ENCODE measurements at places on chromosomes 13 and 19.

DNA sequence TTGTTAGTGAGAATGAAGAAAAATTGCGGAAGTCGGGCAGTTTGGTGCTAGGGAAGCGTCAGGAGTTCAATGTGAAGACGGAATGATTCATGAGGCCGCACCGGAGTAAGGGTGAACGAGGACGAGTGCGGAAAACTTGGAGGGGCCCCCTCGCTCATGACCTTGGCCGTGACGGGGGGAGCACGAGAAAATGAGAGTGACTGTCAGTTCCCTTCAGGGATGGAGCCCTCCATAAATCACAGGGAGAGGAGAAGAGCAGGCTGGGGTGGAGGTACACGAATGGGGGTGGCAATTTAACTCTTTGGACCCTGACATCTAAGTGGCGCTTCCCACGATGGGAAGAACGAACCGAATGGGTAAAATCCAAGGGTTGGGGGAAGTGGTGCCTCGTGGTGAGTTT is 486.4 kb downstream of the TSHZ3 start:
- DNase-seq = no peak

DNA sequence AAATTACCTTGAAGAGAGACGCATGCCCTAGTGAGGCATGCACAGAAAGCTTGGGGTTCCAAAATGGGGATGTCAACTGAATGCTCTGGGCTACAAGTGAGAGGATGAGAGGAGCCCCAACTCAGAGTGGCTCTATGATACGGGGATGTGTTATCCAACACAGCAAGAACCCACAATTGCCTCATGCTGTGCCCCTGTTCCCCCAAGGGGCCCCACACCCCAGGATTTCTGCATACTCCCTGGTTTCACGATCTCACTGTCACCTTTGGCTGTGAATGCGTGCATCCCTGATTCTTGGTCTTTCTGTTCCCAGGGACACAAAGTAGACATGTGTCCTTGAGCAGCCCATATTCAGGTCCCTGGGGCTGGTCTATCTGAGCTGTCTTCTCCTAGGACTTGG is 29.3 kb downstream of the WDR88 start:
- no peak for DNase-seq

DNA sequence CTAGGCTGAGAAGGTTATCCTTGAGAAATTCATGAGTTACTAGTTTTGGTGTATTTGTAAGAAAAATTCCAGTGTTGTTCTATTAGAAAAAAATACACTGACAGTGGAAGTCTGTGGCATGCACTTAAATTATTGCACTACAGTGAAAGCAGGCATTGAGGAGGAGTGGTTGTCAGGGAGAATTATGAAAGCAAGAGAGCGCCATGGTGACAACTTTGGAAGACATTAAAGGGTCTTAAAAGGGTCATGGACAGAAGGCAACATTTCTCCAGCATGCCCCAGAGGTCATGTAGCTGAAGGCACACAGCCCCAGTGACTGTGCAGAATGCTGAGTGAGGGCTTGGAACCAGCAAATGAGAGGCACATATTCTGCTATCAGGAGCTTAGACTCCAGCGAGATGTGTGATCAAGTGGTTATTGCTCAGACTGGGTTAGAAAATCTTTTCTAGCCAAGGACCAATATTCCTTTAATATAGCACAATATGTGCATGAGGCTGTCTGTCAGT is 292.7 kb downstream of the OLFM4 start:
- DNase-seq = no peak

DNA sequence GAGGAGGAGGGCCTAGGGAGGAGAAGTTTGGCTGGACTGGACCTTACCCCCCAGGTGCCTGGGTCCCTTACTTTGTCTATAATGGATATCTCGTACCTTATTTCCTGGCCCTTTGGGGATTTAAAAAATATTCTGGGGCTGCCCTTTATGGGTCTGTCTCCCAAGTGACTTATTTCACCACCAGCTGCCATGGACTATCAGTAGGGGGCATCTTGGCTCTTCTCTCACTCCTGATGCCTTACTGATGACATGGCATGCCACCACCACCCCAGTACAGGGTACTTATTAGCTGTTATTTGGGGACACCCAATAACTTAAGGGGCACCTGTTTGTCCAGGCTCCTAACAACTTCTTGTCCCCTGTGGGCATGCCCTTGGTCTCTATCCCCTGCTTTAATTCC is 38.0 kb downstream of the NFIX start:
- no peak for DNase-seq

- DNase-seq = no peak
These were observed 980.4 kb downstream of the SLITRK5 start for GRCh38 chr13:88651531-88651930.

GRCh38 chr19:45819769-45820168 is 4.7 kb upstream of the RSPH6A start:
- DNase-seq = no peak

DNA sequence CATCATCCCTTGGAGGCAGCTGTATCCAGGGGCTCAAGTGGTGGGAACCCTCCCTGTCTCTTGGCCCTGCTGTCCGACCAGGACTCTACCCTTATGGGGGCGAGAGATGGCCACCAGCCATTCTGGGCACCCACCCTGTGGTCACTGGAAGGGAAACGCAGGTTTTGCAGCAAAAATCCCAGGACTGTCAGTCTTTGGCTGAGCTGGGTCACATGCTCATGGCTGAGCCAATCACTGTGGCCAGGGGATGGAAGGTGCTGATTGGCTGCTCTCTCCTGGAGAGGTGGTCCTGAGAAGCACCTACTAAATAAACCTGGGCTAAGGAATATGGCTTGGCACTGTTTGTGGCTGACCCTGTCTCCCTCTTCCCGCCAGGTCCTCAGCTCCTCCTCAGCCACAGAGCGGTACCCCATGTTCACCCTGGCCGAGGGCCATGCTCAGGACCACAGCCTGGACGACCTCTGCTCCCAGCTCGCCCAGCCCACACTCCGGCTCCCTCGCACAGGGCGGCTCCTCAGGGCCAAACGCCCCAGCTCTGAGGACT is 8.9 kb downstream of the ATG4D start:
- DNase-seq = no peak

GRCh38 chr13:50589651-50590054 is 253.8 kb downstream of the DLEU7 start:
- no peak for DNase-seq

DNA sequence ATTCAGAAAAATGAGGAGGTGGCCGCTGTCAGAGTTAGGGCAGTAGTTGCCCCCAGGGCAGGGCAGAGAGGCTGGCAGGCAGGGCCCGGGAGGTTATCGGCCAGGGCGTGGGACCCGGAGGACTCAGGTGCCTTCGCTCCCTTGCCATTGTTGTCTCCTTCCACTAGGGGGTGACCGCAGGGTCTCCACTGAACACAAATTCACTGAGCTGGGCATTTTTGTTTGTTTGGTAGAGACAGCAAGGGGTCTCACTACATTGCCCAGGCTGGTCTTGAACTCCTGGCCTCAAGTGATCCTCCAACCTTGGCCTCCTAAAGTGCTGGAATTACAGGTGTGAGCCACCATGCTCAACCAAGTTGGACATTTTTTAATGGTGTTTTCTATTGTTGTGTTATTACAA is 25.1 kb downstream of the CARS2 start:
- DNase-seq = no peak

- DNase-seq = no peak
These were observed 12.9 kb upstream of the RNF113B start for GRCh38 chr13:98189841-98190505.

- no peak for DNase-seq
These were observed 46.1 kb upstream of the SPACA7 start for GRCh38 chr13:112330066-112330465.

- peak; percentile 52 for DNase-seq
These were observed 825 bp downstream of the GMIP start for GRCh38 chr19:19642506-19643157.

GRCh38 chr13:43979492-43979891 is 99.8 kb downstream of the LACC1 start:
- no peak for DNase-seq

DNA sequence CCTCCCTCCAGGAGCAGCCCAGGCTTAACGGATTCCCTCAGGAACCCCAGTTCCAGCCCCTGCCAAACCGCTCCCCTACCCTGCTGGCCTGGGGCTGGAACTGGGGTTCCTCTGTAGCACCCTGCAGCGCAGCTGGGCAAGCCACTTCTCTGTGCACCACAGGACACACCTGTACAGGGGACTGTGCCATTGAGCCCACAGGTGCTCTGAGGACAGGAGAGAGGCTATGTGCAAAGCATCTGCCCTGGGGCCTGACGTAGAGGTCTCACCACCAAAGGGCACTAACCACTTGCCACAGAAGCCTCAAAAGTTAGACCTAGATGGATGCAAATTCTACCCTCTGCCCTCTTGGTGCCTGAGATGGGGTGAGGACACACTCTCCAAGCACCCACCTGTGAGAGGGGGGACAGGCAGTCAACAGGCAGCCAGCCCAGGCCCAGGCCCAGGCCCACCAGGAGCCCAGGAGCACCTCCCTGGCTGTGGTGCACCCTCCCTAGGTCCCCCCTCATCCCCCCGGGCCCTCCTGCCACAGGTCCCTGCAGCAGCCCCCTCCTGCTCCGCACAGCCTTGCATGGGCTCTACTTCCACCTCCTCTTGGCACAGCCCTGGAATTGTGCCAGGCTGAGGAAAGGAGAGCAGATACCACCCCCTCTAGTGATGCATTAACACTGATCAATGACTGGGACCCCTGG is 27.6 kb upstream of the SLC35E1 start:
- no peak for DNase-seq

- no peak for DNase-seq
These were observed 31.6 kb downstream of the MTRF1 start for GRCh38 chr13:41231786-41232185.

GRCh38 chr13:34076943-34077703 is 259.2 kb downstream of the RFC3 start:
- DNase-seq = no peak

DNA sequence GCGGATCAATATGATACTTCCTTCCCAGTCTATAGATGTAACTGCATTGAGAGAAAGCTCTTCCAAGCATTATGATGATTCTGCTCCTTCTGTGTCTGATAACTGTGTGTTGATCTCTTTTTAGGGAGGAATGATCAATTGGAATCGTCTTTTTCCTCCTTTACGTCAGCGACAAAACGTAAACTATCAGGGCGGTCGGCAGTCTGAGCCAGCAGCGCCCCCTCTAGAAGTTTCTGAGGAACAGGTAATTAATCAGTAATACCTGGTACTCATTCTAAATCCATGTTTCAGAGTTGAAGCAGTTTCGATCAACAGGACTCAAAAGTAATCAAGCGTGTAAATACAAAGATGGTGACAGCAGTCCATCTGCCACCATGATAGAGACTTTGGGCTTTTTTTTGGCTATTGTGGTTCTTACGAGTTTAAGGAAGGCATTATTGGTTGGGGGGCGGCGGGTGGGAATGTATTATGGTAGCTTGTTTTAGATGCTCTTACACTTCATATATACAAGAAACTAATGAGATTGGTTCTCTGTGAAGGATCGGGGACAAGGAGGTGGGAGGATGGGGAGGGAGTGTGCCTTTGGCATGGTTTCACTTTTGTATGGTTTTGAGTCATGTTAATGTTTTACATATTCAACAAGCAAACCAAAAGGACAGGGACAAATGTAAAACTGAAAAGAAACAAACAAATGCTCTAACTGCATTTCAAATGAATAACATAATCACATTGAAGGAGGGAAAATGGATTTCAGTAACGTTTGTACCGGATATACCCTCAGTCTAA is 60.7 kb upstream of the GPR183 start:
- DNase-seq = peak; percentile 29

DNA sequence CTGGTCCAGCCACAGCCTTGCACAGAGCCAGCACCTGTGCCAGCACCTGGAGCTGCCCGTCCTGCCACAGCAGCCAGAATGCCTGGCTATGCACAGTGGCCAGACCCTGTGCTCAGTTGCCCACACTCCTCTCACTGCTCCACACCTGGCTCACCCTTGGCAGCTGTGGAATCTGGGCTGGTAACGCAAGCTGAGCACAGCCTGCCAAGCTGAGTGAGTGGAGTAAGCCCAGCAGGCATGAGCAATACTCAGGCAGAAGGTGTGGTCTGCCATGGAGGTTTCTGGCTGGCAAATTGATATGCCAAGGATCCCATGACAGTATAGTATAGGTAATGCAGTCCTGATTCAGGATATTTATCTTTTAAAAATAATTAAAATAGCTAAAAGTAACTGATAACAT is 122.2 kb downstream of the PCDH9 start:
- DNase-seq = no peak

- peak; percentile 16 for DNase-seq
These were observed at the start of gene EHD2 for GRCh38 chr19:47713046-47714021. Gene EHD2, plus strand, starts transcription at chr19:47713422. Its CDS starts 3,191 bp downstream, at chr19:47716613.

DNA sequence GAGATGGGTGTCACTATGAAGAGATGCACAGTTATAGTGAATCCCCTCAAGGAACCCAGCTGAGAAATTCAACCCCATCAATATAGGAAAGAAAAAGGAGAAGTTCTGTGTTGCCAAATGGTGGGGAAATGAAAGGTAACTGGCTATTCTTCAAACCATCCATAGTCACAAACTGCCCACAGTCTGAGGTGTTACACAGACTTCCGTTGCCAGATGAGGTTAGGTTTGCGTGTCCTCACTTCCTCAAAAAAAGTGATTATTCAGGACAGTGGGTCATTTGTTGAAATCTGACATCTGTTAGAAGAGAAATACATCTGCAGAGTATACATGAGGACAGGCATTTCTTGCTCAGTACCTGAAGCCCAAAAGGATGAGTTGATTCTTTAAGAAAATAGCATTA is 9.0 kb downstream of the SIGLEC5 start:
- no peak for DNase-seq

DNA sequence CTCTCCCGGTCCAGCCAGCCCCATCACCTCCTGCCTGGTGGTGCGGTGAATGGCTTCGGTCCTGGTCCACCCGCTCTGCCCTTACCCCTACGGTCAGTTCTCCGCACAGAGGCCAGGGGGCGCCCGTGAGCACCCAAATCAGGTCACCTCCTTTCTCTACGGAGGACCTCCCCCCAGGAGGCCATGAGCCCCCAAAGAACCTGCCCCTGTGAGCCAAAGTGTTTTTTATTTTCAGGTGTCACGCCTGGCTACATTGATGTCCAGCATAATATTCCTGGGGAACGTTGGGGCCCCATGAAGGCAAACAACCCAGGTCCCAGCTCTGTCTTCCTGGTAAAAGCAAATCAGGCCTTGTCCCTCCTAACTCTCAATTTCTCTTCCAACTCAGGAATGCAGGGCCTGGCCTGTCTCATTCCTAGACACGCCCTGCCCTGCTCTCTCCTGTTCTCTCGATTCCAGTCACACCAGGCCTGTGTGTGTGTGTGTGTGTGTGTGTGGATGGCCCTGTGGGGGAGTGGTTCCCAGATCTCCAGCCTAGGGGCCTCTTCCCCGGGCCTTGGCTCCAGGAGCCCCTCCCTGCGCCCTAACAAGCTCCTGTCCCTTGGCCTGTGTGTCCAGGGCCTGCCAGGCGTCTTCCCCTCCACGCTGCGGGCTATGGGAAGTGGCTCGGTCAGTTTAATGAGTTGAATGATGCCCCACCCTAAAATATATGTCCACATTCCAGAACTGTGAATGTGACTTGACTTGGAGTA is 9.7 kb upstream of the GIPC1 start:
- DNase-seq = peak; percentile 65

All from CD4-positive, alpha-beta T cell treated with Interleukin-6 at 100 ng/mL for 8 hours (primary cell).